ENCODE measurements at places on chromosomes 2 and 18. TPM values are rescaled to one million over a fixed set of nuclear protein-coding genes. Genes with fewer than 3 reads are reported as not detected.
A peak's percentile ranks its signal among the peaks of the same experiment; 100 is the strongest.

DNA sequence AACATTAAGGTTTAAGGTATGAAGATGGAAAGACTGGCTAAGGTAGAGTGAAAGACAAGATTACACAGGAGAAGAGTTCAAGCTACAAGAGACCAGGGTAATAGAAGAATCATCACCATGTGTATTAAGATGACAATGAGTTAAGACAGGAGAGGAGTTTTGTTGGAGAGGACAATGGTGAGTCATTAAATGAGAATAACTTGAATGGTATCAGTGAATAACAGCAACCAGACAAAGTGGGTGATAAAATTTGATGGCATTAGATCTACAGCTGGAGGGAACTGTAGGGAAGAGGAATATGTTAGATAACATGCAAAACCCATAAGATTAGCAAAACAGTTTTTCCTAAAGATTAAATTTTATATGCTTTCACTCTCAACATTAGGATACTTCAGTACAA lies 18.8 kb upstream of the ENOSF1 start:
- peak; percentile 11 for DNase-seq

- DNase-seq, result no peak
These were observed 167.6 kb downstream of the LAMA1 start for GRCh38 chr18:6949800-6950586.

DNA sequence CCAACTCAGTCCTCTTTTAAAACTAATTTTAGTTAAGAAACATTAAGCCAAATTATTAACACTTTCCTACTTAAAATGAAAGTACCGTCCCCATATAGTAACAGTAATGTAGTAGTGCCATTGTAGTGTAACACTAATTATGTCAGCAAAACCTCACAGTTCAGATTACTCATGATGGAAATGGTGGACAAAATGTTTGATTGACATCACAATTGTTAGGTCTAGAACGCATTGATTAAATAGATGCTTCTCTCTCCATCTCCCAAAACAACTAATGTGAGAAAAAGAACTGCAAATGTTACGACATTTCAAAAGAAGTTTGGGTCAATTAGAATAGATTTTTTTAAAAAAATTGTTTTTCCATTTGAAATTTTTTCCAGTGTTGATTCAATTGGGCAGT lies 1.2 kb upstream of the ATF2 start:
- no peak for DNase-seq

- DNase-seq, result no peak
These were observed at the start of gene PHLPP1 for GRCh38 chr18:62715436-62715758. PHLPP1 (plus strand) TSS chr18:62715541; CDS start chr18:62715684, 143 bp downstream.

DNA sequence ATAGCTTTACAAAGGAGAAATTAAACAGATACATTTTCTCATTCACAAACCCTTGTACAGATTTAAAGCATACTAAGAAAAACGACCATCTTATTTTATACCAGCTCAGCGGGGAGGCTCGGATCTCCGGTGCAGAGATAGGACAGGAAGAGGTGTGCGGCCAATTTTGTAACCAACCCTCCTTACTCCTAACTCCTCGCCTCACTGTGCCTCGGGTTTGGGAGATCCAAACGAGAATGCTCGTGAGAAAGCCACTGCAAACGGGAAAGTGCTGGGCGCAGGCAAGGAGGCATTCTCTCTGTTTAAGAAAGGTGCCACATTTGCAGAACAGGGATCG lies 1.2 kb downstream of the KDSR start:
- DNase-seq, result peak; percentile 23

DNA sequence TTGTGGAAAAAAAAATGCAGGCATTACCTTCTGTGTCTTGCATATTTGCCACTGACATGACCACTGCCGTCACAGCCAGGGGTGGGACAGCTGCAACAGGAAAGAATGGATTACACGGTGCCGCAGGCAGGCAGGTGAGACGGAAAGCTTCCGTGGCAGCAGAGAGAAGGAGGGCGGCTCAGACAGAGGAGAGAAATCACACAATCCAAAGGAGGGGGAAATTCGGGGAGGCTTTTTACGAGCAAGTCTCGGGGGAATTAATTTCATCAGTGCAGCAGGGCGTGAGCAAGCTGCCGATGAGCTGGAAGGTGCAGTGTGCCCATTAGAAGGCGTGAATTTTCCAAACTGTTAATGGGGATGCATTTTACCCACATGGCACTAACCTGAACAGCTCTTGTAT lies 234.8 kb upstream of the PXDN start:
- no peak for DNase-seq

- DNase-seq, result no peak
These were observed 315.1 kb upstream of the KLHL29 start for GRCh38 chr2:23069923-23070322.

DNA sequence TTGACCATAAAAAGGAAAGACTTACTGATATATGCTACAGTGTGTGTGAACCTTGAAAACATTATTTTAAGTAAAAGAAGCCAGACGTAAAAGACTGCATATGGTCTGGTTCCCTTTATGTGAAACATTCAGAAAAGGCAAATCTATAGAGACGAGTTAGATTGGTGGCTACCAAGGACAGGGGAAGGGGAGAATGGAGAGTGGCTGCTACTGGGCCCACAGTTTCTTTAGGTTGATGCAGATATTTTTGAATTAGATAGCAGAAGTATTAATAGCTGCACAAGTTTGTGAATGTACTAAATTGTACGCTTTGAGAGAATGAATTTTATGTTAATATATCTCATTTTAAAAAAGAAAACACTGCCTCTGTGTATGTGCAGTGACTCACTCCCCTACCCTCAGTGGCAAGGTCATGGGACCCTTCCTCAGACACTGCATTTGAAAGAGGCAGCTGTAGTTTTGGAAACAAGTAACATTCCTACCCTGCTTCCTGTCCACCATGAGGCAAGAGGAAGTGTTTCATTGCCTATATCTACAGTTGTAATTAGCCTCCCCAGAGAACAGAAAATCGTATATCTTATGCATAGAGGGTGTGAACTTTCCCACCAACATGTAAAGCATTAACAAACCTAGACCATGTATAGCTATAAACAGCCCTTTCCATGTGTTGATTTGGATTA lies 29.8 kb upstream of the ARMC9 start:
- DNase-seq, result no peak

DNA sequence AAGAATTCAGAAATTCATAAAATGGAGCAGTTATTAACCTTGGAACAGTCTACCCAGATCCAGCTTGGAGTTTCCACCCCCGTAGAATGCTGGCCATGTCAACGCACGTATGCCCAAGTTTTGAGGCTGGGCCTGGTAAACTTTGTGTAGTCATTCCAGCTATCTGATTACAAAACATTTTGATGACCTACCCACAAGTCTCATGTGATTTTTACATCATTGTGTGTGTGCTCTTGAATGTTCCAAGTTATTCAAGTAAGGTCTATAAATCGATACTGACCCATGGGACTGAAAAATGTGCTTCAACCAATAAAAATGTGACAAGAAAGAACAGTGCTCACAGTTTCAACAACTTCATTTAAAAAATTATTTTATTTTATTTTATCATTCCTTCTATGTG lies 32.5 kb upstream of the ICOS start:
- no peak for DNase-seq

DNA sequence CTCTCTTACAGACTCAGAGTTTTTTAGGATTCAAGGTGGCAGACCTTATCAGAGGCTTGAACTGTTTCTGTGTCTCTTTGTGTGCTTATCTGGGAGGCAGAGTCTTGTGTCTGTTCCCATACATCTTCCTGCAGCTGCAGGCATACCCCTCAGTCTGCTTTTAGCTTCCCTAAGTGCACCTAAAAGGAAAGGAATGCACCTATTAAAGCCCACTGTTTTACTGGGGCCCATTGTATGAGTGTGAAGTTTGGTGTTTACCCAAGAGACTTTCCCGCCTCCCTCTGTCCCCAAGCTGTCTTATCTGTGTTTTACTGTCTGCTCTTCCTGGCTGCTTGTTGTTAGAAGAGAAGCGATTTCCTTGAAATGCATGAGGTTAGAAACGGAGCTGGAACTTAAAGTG lies 1757.3 kb upstream of the PIK3C3 start:
- DNase-seq, result no peak

DNA sequence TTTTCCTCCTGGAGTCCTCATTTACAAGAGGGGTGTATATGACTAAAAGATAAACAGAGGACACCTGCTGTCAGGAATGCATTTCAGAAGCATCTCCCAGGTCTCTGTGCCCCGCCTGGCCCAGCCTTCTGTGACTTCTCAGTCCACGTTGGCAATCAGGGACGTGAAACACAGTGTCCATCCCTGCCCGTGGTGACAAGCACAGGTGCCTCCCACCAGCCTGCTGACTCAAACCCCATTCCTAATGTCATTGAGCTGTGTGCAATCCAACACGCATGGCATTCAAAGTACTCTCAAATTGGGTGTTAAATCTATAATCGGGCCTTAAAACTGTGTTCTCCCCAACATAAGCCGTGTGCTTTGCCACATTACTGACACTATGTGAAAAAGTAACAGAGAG lies 343.2 kb downstream of the EIPR1 start:
- no peak for DNase-seq

DNA sequence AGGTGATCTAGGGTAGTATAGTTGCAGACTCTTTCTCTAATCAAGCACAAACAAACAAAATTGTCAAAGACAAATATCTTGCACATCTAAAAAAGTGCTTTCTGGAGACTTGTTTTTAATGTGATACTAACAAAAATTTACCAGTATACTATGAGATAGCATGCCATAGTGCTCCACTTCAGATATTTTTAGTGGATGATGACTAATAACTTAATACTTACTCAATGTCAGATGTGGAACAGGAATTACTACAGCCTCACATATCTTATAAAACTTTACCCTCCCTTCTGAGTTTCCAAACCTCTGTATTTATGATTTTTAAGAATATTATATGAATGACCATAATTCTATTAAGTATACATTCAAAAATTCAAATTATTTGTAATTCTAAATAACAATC lies 1162.0 kb upstream of the SLC39A10 start:
- DNase-seq, result no peak

DNA sequence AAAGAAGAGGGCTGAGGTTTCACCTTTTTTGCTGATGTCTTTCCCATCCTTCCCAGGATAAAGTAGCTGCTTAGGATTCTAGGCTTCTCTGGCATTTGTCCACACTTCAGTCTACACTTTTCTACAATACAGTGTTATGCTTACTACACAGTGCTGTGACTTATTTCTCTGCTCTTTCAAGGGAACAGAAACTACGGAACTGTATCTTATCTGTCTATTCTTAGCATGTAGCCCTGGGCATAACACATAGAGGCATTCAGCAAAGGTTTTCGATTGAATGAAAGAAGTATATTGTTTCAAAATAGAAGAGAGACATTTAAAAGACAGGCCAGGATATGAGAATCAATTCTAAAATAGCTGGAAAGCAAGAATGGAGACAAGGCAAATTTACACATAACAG lies 110.9 kb downstream of the ARHGEF33 start:
- DNase-seq, result no peak

DNA sequence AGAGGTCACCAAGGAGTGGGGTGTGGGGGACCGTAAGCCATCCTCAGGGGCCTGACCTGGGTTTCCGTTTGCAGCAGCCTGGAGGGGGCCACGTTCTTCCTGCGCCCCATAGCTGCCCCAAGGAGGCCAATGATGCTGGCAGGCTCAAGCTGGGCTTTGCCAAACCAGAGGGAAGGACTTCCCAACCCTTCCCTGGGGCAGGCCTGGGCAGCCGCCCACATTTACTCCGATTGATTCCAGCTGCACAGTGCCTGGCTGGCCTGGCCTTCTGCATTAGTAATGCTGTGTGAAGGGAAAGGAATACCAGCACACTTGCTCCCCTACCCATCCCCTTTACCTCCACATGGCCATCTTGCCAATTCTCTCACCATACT lies 360.6 kb upstream of the SLC14A2 start:
- peak; percentile 90 for DNase-seq

GRCh38 chr2:235138339-235138738 lies 186.5 kb downstream of the SH3BP4 start:
- no peak for DNase-seq

- DNase-seq, result peak; percentile 46
These were observed 14.3 kb upstream of the EN1 start for GRCh38 chr2:118861731-118862130.

GRCh38 chr2:175560521-175561169 lies 379.1 kb upstream of the ATP5MC3 start:
- DNase-seq, result no peak

- no peak for DNase-seq
These were observed 82.4 kb downstream of the MTCL1 start for GRCh38 chr18:8787794-8788193.

Gene MRPL19
- total RNA-seq, result 38.0 TPM

Gene POTEI
- total RNA-seq, result not detected

Gene AMER3
- not detected for total RNA-seq

Gene SLC16A14
- total RNA-seq, result 0.49 TPM

Gene KCMF1
- 28.5 TPM for total RNA-seq

Gene NT5DC4
- total RNA-seq, result not detected

Gene C2orf66
- not detected for total RNA-seq

All from fibroblast of the aortic adventitia (primary cell).